ENCODE measurements at places on chromosomes 13 and 19.

DNA sequence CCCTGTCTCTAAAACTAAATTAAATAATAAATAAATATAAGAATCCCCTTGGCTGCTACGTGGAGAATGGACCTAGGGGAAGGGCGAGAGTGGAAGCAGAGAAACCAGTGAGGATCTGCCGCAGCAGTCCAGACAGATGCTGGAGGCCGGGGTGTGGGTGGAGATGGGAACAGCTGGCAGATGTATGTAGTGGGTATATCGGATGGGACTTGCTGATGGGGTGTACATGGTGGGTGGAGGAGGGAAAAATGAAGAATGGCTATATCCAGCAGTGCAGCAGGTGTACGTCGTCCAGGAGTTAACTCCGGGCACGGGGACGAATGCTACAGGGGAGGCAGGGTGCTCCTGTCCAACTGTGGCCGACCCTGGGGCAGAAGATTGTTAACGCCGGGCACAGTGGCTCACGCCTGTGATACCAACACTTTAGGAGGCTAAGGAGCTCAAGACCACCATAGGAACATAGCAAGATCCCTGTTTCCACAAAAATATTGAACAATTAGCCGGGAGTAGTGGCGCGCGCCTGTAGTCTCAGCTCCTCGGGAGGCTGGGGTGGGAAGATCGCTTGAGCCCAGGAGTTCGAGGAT is 654 bp downstream of the CEP89 start:
- no peak for DNase-seq

GRCh38 chr19:53896682-53897081 is 12.4 kb upstream of the CACNG7 start:
- no peak for DNase-seq

GRCh38 chr19:8629184-8629583 is 1.2 kb upstream of the NFILZ start:
- no peak for DNase-seq

DNA sequence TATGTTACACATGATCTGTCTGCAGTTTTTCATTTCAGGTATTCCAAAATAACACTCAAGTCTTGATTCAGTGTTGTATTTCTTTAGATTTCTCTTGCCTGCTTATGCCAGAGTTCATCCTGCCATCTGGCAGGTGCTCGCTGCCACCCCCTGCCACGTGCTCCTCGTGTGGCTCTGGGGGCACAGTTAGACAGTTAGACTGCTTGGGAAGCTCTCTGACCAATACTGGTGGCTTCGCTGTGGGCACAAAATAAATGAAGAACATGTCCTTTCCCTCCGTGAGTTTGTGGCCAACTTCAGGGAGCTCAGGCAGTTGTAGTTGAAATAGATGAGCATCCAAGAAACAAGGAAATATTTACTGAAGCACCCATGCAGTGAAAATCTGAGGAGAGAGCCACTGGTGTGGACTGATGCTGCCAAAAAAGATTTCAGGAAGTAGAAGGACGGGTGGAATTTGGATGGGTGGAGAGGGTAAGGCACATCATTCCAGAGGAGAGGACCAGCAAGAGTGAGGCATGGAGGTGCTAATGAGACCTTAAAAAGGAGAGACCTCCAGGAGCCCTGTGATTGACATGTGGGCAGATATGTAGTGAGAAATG is 37.5 kb upstream of the GPR183 start:
- no peak for DNase-seq

- peak; percentile 30 for DNase-seq
These were observed 636 bp upstream of the RB1 start for GRCh38 chr13:48302871-48303358.

DNA sequence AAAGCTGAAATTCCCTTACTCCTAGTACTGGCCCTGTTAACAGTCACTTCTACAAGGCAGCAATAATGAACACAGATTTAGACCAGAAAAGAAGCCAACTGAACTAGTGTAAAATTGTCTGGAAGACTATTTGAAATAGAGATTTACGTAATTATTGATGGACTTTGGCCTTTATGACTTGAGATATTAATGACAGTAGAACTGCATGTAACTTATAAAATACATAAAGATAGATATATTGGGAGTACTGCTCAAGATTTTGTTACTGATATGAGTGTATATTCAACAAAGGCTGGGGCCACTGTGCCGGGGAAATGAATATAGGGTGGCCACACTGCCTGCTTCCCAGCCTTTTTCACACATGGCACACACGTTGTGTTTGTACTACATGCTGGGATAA is 88.8 kb downstream of the STARD13 start:
- DNase-seq: no peak

- no peak for DNase-seq
These were observed 85.7 kb downstream of the LRRC63 start for GRCh38 chr13:46297361-46297811.

- no peak for DNase-seq
These were observed 47.8 kb upstream of the VSTM2B start for GRCh38 chr19:29477831-29478577.

- DNase-seq: no peak
These were observed 16.3 kb upstream of the DCT start for GRCh38 chr13:94495806-94496205.

- no peak for DNase-seq
These were observed 26.1 kb downstream of the FGF9 start for GRCh38 chr13:21696865-21697448.

- no peak for DNase-seq
These were observed 508.9 kb upstream of the ARGLU1 start for GRCh38 chr13:107076801-107077200.

GRCh38 chr13:52851137-52851962 is 2.9 kb upstream of the PCDH8 start:
- DNase-seq: no peak

- DNase-seq: no peak
These were observed 21.7 kb upstream of the CALM3 start for GRCh38 chr19:46579361-46579879.

GRCh38 chr19:5112175-5112574 is 143.3 kb downstream of the KDM4B start:
- no peak for DNase-seq

DNA sequence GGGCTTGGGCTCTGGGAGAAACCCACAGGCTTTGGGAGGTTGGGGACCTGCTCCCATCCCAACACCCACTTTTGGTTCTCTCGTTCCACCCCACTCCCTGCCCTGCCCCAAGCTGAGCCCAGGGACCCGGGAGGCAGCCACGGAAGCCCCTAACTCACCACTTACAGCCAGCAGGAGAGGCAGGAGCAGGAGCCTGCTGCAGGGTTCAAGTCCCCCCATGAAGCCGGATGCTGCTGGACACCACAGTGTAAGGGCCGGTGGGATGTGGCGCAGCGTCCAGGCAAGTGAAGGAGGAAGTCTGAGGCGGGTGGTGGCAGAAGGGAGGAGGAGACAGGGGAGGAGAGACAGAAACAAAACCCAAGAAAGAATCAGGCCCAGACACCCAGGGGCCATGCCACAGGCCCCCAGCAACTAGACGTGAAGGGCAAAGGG is at the start of gene TYROBP:
TYROBP (minus strand) TSS at position 286 of the 432 bp plus-strand sequence; CDS start at position 219, 67 bp downstream.
- no peak for DNase-seq

- no peak for DNase-seq
These were observed 13.4 kb downstream of the THOP1 start for GRCh38 chr19:2798733-2799132.
